Stimulated activated CD8-positive, alpha-beta memory T cell treated with anti-CD3 and anti-CD28 coated beads, Interleukin-4, amount 100 ng/mL, for 24 hours (primary cell): ENCODE measurements at places on chromosomes 5 and 9.

DNA sequence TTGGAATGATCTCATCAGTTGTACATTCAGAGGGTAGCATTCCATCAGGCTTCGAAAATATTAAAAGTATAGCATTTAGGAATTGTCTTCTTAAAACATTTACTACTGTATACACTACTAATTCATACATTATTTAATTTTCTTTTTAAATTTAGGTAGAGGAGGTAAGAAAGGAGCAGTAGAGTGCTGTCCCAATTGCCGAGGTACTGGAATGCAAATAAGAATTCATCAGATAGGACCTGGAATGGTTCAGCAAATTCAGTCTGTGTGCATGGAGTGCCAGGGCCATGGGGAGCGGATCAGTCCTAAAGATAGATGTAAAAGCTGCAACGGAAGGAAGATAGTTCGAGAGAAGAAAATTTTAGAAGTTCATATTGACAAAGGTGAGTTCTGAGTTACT lies 5.2 kb downstream of the DNAJA1 start:
- no peak for DNase-seq

DNA sequence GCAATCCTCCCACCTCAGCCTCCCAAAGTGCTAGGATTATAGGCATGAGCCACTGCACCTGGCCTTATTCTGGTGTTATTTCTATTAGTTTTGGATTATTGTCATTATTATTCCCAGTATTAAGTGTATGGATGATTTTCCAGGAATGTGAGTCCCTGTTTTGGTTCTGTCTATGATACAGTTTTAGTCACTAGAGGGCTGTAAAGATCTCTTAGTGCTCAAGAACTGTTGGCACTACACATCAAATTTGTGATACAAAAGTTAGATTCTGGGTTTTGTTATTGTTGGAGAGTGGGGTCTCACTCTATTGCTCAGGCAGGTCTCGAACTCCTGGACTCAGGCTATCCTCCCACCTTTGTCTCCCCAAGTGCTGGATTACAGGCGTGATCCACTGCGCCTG lies 12.1 kb downstream of the CCL28 start:
- no peak for DNase-seq

DNA sequence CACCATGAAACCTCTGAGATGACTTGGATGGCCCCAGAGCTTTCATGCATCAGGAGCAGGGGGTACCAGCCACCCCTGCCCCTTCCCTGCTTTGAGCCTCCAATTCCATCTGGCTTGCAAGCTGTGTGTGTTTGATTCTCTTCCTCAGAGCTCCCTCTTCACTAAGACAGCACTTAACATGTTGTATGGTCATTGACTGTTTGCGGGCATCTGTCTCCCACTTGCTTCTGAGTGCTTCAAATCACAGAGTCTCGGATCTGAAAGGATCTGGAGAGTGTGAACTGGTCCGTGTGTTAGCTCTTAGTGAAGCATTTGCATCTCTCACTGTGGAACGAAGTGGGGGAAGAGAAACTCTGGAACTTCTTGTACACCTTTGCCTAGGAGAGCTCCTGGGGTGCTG lies 7.1 kb upstream of the CPLX2 start:
- DNase-seq: no peak

DNA sequence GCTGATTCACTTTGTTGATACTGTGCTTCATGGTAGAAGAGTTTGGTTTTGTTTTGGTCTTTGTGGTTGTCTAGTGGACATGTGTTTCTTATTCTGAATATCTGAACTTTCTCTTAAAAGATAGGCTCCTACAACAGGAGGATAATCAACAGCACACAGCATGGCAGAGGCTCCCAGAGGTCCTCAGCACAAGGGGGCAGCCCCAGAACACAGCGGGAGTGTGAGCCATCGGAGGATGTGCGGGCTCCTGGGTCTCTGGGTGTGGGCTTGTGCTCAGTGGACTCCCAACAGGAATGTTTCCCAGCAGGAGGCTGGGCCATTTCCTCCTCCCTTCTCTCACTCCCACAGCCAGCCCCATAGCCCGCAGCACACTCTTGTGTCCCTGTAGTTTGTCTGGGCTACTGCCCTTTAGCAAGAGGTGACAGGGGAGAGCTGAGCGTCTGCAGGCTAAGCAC lies 164.3 kb upstream of the OTULINL start:
- DNase-seq: no peak

DNA sequence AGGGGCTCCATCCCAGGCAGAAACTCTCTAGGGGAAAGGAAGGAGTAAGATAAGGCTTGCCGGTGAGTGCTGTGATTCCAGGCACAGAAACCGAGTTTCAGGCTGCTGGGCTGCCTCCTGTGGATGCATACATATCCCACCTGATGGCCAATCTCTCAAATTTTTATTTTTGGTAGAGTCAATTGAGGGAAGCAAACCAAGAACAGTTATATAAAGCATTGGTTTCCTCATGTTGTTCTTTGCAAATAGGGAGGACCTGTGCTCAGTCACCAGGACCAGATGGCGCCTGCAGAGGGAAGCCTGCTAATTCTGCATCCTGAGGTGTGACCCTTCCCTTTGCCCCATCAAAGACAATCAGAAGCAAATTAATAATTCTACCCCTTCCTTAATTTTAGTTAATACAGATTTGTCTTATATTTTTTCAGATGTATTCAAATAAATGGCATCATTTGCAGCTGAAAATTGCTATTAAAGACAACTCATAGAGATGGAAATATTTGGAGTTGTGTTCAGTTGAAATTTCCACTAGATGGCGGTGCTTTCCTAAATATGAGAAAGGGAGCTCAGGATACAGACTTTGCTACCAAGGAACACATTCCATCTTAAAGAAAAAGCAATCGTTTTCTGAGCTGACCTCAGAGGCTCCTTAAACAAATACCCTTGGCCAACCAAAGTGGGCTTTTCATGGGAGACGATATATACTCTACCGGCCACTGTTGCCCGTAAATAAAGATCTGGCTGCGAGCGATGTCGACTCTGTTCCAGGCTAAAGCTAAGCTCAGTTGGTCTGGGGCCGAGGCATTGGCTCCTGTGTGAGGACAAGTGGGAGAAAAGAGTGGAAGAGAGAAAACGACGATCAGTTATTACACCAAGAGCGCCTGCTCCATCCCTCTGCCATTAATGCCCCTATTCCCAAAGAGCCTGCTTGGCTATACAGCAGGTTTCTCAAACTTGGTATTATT lies 225.7 kb upstream of the KLF9 start:
- DNase-seq: no peak

DNA sequence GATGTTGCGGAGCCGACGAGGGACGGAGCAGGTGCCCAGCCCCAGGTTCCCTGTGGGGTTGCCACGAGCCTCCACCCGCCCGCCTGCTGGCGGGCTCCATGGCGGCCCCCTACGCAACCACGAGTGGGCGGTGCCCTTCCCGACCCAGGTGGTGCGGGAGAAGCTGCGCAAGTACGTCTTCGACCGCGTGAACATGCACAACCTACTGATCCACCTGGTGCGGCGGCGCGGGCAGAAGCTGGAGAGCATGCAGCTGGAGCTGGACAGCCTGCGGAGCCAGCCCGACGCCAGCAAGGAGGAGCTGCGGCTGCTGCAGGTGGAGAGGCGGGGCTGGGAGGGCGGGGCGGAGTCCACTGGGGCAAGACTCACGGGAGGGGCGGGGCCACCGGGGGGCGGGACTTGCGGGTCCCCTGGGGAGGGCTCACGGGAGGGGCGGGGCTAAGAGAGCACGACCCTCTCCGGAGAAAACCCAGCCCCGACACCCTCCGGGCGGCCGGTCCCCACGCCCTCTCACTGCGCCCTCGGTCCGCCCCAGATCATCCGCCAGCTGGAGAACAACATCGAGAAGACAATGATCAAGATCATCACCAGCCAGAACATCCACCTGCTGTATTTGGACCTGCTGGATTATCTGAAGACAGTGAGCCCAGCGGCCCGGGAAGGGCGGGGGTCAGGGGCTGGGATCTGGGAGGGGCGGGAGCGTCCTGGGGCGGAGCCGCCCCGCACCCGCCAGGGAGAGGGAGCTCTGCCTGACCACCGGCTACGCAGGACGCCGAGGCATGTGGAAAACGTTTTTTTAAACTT lies 3.9 kb downstream of the CCDC183 start:
- peak; percentile 91 for DNase-seq

DNA sequence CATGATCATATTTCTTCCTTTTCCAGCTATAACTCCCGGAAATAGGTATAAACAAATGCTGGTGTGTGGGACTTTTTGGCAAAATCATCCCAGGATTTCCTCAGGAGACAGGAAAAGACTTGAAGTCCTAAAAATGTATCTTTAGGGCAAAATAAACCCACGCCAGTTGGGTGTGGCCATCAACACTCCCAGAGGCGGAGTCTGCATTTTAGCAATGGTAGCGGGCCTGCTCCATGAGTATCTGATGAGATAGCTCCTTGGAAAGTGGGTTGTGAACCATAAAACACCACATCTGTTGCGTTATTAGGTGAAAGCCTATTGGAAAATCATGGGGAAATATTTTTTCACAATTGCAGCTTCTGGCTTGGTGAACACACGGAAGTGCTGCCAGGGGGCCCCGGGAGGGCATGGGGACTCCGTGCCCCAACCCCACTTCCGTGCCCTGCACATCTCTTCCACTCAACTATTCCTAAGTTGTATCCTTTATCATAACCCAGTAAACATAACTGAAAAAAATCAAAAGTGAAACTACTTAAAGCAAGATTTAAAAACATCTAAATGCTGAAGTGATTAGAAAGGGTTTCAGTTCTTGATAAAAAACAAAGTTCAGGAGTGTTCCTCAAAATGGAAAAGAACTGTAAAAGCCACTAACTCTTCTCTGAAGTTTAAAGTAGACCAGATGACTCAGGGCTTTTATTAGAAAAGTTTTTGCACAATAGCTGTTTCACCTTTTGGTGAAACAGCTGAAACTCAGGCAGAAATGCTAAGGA lies 111.2 kb downstream of the LRRC70 start:
- DNase-seq: no peak

GRCh38 chr5:127923804-127924570 lies 159.6 kb upstream of the SLC12A2 start:
- DNase-seq: no peak

DNA sequence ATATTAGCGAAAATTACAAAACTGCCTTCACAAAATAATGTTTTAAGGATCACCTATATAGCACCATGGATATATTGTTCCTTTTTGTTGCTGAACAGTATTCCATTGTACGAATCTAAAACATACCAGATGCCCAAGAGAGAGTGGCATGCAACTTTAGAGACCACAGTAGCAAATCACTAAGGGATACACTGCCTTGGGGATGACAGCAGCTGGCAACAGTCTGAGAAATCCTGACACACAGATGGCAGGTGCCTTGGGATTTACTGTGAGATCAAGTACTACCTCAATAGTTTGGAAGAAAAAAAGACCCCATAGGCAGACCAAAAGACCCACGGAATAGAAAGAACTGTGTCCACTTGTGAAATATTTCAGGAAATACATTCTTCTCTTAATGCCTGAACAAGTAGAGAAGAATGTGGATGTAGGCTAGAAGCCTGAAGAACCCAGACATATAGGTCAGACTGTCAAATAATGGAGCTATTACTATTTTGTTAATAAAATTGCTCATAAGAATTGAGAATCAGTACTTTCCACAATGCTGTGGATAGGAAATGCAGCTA lies 53.4 kb downstream of the PLPP1 start:
- no peak for DNase-seq

DNA sequence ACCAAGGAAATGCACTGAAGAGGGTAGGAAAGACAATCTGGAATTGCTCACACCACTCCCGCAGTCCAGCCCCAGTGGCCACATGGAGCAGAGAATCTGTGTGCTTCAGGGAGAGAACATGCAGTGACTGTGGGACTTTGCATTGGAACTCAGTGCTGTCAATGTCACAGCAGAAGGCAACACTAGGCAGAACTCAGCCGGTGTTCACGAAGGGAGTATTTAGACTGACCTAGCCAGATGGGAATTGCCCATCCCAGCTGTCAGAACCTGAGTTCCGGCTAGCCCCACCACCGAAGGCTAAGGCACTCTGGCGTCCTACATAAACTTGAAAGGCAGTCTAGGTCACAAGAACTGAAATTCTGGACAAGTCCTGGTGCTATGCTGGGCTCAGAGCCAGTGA lies 139.0 kb downstream of the AGTPBP1 start:
- DNase-seq: no peak

DNA sequence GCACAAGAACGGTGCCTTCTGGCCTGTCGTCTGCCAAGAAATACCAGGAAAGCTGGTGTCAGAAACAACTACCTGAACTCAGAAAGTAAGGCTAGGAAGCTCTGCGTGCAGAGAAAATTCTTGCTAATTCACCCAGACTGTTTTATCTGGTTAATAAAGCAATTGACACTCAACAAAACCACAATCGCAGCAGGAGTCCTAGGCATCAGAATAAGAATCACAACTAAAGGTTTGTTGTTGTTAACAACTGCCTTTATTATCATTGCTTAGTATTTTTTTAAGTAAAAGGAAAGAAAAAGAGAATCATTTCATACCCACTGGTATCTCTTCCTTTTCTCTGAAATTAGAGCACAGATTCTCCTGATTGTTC lies 3.9 kb upstream of the ISL1 start:
- DNase-seq: no peak

GRCh38 chr5:84618262-84618661 lies 233.6 kb upstream of the EDIL3 start:
- no peak for DNase-seq

GRCh38 chr9:79573412-79573923 lies 1.7 kb downstream of the TLE4 start:
- no peak for DNase-seq

GRCh38 chr5:16550316-16550952 lies 66.4 kb downstream of the RETREG1 start:
- DNase-seq: no peak

GRCh38 chr5:34843497-34843896 lies 4.5 kb downstream of the TTC23L start:
- no peak for DNase-seq

DNA sequence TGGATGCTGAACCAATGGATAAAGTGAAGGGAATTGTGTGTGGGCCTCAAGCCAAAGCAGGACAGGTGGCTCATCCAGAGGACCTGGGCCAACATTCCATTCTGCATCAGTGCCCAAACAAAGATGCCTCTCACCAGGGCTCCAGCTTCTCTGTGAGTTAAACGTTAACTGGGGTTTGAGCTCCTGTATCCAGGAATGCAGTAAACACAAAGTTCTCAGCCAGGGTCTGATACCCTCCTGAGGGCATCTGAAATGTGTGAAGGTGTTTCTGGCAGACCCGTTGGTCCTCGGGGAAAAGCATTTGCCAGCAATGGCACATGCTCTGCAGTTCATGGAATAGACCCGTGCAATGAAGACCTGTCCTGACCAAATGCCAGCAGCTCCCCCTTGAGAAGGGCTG lies 33.9 kb upstream of the AOPEP start:
- no peak for DNase-seq

DNA sequence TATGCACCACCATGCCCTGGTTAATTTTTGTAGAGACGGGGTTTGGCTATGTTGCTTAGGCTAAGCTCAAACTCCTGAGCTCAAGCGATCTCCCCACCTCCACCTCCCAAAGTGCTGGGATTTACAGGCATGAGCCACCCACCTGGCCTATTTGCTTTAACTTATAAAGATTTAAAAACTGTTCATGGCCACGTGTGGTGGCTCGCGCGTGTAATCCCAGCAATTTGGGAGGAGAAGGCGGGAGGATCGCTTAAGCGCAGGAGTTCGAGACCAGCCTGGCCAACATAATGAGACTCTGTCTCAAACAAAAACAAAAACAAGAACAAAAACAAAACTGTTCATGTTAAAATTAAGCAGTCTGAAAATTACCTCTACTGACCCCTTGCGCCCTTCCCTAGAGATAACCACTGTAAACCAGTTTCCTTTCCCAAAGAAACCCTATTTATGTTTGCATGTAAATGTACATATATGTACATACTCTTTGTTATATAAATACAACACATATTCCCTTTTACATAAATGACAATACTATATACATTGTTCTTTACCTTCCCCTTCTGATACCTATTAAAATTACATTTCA lies 1.5 kb downstream of the AK6 start:
- DNase-seq: no peak
